ENCODE measurements at places on chromosomes 4 and X.

GRCh38 chr4:176363072-176363471 lies 43.3 kb downstream of the SPCS3 start:
- DNase-seq = no peak

- no peak for DNase-seq
Observed at GRCh38 chrX:111447298-111447697, 35.3 kb upstream of the DCX start.

DNA sequence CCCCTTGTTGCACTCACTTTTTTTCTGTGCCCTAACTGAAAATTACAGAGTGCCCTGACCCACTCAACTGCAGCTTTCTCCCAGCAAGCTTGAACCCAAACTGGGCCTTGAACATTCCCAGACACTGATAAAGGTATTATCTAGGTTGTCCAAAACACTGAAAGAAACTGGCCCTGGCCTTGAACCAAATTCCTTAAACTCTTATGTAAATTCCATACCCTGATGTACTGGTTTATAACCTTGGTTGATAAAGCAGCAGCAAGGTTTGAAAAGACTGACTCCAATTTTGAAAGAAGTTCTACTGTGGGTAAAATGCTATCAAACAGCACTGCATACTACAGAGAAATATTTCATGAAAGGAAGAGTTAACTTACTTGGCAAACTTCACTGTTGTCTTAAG lies 125.6 kb downstream of the PHF8 start:
- no peak for DNase-seq

DNA sequence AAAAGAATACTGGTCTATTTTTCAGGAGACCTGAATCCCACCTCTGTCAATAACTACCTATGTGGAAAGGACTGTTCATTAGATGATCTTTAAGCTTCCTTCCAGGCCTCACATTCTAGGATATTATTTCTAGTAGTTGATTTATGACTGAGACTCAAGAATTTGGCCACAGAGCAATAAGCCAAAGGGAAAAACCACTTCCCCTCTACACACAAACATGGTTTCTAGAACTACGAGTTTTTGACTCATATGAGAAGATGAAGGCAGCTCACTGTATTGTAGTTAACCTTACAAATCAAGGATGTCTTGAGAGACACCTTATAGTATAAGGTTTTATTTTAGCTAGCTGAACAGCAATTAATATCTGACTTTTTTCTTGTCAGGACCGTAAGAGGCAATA lies 36.9 kb upstream of the GDPD2 start:
- DNase-seq = no peak

- DNase-seq = no peak
Observed at GRCh38 chr4:158625544-158625943, 46.1 kb downstream of the C4orf46 start.

DNA sequence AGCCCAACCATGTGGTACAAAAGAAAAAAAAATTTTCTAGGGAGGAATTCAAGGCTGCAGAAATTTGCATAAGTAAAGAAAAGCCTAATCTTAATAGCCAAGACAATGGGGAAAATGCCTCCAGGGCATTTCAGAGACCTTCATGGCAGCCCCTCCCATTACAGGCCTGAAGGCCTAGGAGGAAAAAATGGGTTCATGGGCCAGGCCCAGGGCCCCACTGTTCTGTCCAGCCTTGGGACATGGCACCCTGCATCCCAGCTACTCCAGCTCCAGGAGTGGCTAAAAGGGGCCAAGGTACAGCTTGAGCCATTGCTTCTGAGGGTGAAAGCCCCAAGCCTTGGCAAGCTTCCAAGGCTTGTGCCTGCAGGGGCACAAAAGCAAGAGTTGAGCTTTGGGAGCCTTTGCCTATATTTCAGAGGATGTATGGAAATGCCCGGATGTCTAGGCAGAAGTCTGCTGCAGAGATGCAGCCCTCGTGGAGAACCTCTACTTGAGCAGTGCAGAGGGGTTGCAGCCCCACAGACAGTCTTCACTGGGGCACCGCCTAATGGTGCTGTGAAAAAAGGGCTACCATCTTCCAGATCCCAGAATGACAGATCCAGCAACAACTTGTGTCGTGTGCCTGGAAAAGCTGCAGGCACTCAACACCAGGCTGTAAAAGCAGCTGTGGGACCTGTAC lies 111.0 kb downstream of the ANXA10 start:
- DNase-seq = no peak

DNA sequence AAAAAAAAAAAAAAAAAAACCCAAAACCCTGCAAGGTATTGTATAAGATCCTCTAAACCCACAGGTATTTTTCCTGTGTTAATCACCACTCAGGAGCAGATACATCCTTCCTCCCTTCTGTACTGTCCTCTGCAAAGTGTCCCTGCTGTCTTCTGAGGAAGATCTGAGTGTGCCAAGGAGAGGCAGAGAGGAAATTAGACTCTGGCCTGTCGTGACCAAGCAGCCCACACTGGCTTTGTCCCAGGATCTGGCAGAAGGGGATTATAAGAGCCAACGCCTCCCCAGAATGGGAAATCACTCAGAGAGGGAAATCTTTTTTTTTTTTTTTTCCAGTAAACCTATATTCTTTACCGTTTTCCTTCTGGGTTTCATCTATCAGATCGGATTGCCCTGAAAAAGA lies 39.6 kb downstream of the PTCHD1 start:
- DNase-seq = no peak

- no peak for DNase-seq
Observed at GRCh38 chr4:78168029-78168428, 110.9 kb downstream of the FRAS1 start.

DNA sequence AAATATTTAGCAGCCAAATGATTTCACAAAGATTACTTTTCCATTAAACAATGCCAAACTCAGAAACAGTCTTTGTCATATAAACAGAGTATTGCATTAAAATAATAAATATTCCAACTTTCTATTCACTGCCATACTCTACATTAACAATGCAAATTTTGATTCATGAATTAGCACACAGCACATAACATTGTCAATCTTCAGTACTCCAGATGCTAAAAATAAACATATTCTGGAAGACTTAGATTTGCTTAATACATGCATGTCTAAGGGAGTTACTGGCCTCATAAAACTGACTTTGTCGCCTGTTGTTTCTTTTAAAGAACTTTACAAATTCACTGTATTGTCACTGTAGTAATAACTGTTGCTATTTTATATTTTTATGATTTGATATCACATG lies 131.6 kb downstream of the TMEM144 start:
- no peak for DNase-seq

GRCh38 chr4:24820541-24820940 lies 25.2 kb downstream of the SOD3 start:
- DNase-seq = no peak

DNA sequence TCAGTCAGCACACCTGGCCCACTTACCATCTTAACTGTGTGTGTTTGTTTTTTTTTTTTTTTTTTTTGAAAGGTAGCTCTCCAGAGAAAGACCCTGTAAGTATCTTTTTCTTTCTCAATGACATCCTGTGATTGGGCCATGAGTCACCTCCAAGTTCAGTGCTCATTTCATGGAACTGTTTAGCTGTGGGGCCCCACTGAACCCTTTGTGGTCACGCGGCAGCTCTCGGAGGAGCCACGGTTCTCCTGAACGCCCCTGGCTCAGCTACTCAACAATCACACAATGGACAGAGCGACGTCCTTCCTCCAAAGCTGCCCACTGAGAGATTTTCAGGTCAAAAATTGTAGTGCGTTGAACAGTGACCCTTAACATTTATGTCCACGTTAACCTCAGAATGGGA lies 14.2 kb upstream of the IL3RA start:
- no peak for DNase-seq

GRCh38 chr4:164193676-164194075 lies 560.3 kb upstream of the SMIM31 start:
- DNase-seq = no peak

- DNase-seq = no peak
Observed at GRCh38 chr4:168908093-168908492, 102.0 kb downstream of the CBR4 start.

GRCh38 chr4:14920759-14921320 lies 81.4 kb upstream of the CPEB2 start:
- DNase-seq = no peak

- no peak for DNase-seq
Observed at GRCh38 chr4:26178854-26179253, 142.0 kb upstream of the RBPJ start.

DNA sequence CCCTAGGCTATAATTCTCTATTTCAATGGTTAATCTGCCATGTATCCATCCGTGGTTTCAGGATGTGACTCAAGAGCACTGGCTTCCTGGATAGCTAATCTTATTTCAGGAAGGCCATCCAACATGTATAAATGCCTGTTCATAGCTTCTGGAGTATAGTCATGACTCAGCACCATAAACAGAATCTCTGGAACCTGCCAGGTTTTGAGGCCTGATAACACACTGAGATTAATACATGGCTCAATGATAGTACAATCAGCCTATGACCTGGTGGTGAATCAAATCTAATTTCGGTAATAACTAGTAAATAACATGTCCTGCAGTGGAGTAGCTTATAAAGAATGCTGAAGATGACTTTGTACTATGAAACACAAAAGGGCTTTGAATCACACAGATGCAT lies 5.7 kb upstream of the IL13RA2 start:
- peak; percentile 15 for DNase-seq

DNA sequence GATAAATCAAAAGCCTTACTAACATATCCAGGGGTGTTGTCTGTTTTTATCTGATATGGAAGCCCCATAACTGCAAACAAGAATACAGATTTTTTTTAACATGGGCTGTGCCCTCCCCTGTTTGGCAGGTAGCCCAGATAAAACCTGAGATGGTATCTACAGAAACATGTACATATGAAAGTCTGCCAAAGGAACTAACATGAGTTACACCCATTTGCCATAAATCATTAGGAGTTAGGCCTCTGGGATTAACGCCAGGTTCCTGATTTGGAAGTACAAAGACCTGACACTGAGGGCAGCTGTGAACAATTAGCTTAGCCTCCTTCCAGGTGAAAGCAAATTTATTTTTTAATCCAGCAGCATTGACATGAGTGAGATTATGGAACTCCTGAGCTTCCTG lies 264.3 kb downstream of the TECRL start:
- no peak for DNase-seq

DNA sequence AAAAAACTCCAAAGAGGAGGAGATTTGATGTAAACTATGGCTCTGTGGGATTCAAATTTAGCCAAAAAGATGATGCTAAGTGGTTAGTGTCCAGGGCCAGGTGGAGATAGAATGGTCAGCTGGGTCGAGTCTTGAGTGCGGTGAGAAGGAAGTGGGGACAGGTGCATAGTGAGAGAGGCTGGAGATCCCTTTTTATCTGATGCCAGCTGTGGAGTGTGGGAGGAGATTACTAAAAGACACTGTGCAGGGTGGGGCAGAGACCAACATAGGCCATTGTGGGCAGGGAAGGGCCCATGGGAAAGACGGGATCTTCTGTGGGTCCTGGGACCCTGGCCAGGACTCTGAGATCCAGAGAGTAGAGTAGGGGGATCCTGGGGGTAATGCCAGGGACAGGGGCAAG lies 34.6 kb upstream of the LEF1 start:
- no peak for DNase-seq

GRCh38 chr4:19119904-19120560 lies 1098.5 kb upstream of the LCORL start:
- DNase-seq = no peak

GRCh38 chr4:23903859-23904438 lies 14.1 kb upstream of the PPARGC1A start:
- no peak for DNase-seq

GRCh38 chr4:77358315-77358928 lies 201.4 kb downstream of the CCNG2 start:
- DNase-seq = peak; percentile 24

GRCh38 chr4:152073351-152074087 lies 312.7 kb upstream of the GATB start:
- peak; percentile 22 for DNase-seq

- no peak for DNase-seq
Observed at GRCh38 chrX:105241056-105241455, 20.6 kb upstream of the TEX13A start.

GRCh38 chr4:100113732-100114131 lies 76.5 kb downstream of the DDIT4L start:
- DNase-seq = no peak

- no peak for DNase-seq
Observed at GRCh38 chr4:60729194-60729593, 470.9 kb upstream of the ADGRL3 start.

DNA sequence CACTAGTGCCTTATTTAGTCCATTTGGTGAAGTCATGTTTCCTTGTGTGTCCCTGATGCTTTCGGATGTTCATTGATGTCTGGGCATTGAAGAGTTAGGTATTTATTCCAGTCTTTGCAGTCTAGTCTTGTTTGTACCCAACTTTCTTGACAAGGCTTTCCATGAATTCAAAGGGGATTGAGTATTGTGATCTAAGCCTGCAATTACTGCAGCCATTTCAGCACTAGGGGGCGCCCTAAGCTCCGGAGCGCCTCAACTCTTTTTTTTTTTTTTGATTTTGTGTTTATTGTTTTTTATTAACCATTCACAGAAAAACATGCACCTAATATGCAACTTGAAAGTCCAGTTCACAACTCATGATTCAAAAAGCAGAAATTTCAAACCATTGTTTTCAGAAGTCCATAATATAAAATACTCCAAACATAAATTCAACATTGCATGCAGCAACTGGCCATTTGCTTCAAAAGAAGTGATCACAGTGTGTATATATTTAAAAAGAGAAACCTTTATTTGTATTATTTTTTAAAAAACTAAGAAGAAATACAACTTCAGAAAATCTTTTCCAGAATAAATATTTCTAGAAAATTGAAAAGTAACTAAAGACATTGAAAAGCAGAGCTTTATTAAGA lies 59.2 kb downstream of the PTPN13 start:
- DNase-seq = no peak

- no peak for DNase-seq
Observed at GRCh38 chrX:37420185-37420584, 71.0 kb downstream of the PRRG1 start.

- DNase-seq = no peak
Observed at GRCh38 chrX:132748909-132749308, 209.5 kb downstream of the HS6ST2 start.

- DNase-seq = no peak
Observed at GRCh38 chr4:7430368-7430964, 4.3 kb downstream of the PSAPL1 start.

DNA sequence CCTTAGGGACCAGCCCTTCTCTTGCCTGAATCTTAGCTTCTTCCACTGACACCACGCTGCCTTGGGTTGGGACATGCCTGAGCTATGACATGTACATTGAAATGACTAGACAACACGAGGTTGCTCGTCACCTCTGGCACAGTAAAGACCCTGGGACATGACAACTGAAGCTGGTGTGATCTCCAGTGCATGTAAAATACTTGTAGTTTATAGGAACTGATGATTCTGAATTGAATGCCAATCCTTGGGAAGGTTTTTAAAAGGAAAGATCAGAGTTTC lies 100.7 kb upstream of the PGRMC2 start:
- DNase-seq = no peak

DNA sequence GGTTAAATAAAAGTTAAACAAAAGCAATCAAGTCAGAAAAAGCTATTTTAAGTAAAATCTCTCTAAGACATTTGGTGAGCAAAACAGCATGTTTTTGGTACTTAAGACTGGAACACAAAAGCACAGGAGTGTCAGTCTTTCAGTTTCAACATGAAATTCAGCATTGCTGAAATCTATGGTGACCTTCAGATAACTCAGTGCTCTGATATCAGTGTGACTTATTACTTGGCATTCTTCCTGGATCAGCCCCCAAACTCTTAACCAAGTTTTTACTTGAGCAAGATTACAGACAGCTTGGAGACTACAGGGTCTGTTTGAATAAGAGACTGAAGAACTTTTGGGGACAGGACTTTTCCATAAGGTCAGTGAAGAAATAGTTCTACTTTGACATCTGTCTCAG lies 437.2 kb downstream of the RAPGEF2 start:
- DNase-seq = no peak
